ENCODE measurements at places on chromosomes 12 and 14.

- no peak for DNase-seq
These were observed 65.6 kb upstream of the DICER1 start for GRCh38 chr14:95222870-95223398.

GRCh38 chr14:29217813-29218450, 451.3 kb downstream of the FOXG1 start:
- no peak for DNase-seq

GRCh38 chr12:18570543-18570942, 167.3 kb downstream of the PLCZ1 start:
- DNase-seq = no peak

DNA sequence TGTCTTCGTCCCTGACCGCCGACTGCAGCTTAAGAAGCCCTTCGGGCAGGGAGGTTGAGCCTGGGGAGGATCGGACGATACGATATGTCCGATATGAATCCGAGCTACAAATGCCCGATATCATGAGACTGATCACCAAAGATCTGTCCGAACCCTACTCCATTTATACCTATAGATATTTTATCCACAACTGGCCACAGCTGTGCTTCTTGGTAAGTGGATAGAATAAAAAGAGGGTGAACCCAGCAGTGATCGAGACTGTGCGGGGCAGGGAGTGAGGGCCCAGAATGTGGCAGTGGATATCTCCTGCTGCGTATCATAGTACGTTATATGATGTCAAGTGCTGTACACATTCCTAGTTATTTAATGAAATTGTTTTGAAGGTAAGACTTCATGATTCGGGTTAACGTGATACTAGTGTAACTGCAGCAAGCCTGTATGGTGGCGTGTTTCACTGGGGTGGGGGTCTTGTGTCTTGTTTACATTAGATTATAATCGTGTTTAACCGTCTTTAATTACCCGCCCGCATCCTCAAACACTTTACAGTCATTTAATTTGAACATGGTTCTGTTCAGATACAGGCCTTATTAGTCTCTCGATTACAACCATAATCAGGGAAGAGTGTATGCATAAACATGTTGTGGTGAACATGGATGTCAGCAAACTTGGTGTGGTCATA, 1.3 kb downstream of the NAA30 start:
- no peak for DNase-seq

DNA sequence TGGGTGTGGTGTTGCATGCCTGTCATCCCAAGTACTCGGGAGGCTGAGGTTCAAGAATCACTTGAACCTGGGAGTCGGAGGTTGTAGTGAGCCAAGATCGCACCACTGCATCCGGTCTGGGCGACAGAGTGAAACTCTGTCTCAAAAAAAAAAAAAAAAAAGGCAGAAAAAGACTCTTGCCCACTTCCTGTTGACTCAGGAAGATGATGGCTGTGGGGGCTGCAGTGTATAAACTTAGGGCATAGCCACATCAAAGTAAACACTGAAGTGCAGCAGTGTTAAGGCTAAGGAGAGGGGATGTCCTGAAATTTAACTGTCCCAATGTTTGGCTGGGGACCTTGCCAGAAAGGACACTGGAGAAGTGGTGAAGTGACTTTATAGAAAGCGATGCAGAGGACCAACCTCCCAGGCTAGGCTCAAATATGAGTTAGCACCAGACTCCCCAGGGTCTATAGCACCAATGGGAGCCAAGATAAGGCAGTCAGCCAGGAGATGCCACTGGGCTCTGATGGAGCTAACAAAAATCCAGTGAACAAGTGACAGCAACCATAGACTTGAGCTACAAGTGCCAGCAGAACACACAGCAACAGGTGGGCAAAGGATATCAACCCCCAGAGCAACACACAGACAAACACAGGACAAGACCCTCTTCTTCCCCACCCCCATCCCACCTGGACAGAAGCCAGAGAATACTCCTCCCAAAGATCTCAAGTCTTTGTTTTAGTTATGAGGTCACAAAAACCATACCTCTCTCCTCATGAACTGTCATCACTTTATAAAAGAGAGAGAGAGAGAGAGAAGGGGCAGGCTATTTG, 28.0 kb downstream of the NELL2 start:
- DNase-seq = no peak

- peak; percentile 73 for DNase-seq
These were observed 30.0 kb downstream of the DGLUCY start for GRCh38 chr14:91143862-91144261.

GRCh38 chr14:102316338-102316742, 3.2 kb upstream of the ZNF839 start:
- no peak for DNase-seq

- DNase-seq = no peak
These were observed 453.7 kb downstream of the FSCB start for GRCh38 chr14:44053422-44053821.

DNA sequence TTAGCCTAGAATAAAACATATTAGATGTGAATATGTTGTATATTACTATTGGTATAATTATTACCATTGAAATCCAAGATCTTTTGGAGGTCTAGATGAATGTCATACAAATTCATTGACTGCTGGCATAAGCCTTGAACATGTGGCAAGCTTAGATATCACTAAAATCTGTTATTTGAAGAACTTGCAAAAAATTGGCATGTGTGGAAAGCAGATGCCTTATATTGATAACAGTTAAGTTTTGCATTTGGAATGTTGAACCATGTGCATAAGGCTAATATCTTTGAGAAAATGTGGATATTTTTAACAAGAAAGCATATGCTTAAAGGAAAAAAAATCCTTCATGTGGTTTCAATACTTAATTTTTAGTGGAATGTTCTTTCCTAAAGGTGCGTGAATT, 203.6 kb upstream of the PRICKLE1 start:
- no peak for DNase-seq

- DNase-seq = no peak
These were observed 27.0 kb upstream of the CPM start for GRCh38 chr12:68959891-68960464.

DNA sequence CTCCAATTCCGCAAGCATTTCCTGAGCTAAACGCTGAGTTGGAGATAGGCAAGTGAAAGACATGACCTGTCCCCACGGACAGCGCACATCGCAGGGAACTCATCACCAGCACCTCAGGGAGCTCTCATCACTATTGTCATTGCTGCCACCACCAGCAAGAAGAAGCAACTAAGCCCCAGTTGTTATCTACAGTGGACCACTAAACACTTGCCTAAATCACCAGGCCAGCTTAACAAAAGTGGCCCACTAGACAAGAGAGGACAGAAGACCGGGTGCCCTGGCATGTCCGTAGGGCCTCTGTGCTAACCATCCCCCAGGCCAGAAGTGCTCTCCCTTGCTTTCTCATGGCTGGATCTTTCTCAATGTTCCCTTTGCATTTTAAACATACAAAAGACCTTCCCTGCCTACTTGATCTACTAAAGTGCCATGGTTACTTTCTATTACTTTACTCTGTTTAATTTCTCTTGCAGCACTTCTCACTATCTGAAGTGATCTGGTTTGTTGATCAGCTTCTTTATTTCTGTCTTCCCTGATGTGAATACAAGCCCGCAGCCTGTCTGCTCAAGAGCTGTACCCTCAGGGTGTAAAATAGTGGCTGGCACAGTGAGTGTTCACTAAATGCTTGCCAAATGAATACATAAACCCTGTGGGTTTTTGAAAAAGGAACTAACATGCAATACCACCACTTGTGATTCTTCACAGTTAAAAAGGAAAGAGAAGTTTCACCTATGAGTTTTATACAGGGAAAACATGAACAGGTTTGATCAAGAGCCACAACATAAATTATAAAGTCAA, 60.9 kb upstream of the RFLNA start:
- DNase-seq = no peak

GRCh38 chr12:131192951-131193350, 239.2 kb downstream of the ADGRD1 start:
- no peak for DNase-seq

GRCh38 chr12:89825591-89826449, 117.2 kb upstream of the ATP2B1 start:
- DNase-seq = no peak

DNA sequence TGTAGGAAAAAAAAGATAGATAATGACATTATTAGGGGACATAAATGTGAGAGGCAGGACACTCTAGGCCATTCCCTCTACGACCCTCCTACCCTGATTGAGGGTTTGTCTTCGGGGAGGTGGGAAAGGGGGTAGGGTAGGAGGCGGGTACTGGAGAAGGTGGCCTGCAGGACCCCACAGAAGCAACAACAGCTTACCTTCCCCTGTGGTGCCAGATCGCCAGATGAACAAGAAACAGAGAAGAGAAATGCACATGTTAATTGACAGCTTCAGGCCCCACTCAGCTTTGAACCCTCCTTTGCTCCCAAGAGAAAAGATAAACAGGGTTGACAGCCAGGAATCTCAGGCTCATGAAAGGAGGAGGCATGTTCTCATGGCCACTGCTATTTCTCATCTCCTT, 4.8 kb downstream of the PHB2 start:
- DNase-seq = no peak

GRCh38 chr14:90781876-90782275, 34.4 kb downstream of the TTC7B start:
- DNase-seq = no peak

DNA sequence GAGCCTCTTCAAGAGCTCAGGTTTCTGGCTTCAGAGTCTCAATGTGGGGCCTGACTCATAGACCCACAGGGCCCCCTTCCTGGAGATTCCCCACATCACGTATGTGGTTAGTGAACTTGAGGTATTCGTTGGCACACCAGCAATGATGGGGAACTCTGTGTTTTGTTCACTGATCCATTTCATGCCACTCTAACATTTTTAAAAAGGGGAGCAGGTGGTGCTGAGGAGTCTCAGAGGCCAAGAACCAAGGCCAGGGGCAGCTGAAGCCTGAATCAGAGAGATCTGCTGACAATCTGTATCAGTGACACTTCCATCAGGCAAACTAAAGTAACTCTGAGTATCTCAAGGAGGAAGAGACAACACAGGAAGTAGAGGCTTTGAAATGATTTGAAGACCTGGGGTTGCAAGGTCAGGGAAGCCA, 323.4 kb downstream of the VRK1 start:
- DNase-seq = no peak

GRCh38 chr14:103015426-103015825, 41.9 kb downstream of the CDC42BPB start:
- peak; percentile 70 for DNase-seq

DNA sequence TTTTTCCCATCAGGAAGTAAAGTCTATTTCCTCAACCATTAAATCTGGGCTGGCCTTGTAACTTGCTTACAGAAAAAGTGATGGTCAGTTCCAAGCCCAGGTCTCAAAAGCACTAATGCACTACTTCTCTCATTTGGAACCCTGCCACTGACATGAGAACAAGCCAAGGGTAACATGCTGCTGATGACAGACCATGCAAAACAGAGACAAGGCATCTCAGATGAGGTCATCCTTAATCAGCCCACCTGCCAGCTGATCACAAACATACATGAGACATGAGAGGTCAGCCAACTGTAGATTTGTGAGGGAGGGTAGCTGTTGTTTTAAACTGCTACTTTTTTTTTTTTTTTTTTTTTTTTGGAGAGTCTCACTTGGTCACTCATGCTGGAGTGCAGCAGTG, 16.2 kb downstream of the TWF1 start:
- no peak for DNase-seq

DNA sequence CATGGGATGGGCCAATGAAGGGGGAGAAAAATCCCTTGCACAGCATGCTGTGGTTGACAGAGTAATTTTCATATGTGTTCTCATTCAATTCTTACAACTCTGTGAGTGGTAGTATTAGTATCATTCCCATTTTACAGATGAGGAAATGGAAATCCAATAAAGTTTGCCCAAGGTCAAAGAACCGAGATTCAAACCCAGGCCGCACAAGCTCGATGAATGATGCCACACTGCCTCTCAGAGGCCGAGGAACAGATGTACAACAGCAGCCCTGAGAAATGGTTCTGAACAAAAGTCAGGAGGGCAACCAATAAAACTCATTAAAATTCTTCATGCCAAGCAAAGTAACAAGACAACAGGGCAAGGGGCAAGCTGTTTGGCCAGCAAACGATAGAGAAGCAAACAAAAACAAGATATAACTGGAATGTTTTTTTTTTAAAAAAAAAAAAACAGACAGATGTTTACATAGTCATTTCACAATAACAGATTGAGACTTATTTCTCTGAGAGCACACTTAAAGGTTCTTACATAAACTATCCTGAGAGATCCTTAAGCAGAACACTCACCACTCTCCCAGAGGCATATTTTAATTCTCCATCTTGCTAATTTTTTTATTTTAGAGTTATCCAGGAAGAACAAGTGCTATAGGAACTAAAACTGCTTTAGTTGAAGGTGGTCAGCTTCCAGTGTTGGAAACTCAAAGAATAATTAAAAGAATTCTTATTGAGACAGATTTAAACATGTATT, 85.8 kb downstream of the EXOC5 start:
- DNase-seq = peak; percentile 73

- DNase-seq = no peak
These were observed 1196.5 kb downstream of the GALC start for GRCh38 chr14:86796221-86797074.

GRCh38 chr12:105100998-105101397, 6.5 kb upstream of the WASHC4 start:
- DNase-seq = no peak

DNA sequence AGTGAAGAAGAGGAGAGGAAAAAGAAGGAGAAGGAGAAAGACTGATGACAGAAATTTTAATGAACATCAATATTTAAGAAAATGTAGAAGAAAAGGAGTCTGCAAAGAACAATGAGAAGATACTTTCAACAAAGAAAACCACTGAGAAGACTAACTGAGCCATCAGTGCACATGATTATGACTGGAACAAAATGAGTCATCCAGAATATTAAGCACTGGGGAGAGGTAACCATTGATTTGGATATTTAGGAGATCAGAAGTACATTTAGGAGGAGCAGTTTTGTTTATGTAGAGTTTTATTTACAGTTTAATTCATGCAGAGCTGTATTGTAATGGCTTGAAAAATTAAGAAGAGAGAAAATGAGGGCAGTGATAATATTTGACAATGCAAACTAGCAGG, 159.1 kb downstream of the C12orf50 start:
- no peak for DNase-seq

DNA sequence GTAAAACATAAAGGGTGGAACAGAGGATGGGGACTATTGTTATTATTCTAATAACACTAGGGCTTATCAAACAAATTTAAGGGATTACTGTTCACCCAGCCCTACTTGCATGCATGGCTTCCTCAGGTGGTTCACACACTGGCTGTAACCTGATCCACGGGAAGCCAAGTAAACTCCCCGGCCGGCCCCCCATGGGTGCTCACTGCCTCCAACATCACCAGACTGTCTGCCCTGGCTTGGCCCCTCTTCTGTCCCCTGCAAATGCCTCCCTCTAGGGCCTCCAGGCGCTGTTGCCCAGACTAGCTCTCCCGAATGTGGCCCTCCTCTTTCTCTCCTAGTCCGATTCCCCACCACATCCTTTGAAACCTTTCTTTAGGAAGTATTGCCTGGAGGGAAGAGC, 18.6 kb downstream of the FAIM2 start:
- no peak for DNase-seq

GRCh38 chr14:24576182-24576581, at the start of gene CTSG:
Gene CTSG (minus strand): TSS chr14:24576250. CDS start chr14:24576223, 27 bp downstream.
- no peak for DNase-seq

Measured in cerebellar cortex (tissue), 1 donor.